ENCODE measurements at places on chromosomes 2 and 18. TPM values are rescaled to one million over a fixed set of nuclear protein-coding genes. Genes with fewer than 3 reads are reported as not detected.

- DNase-seq, result no peak
Observed at GRCh38 chr2:126620302-126620701, 35.7 kb upstream of the GYPC start.

DNA sequence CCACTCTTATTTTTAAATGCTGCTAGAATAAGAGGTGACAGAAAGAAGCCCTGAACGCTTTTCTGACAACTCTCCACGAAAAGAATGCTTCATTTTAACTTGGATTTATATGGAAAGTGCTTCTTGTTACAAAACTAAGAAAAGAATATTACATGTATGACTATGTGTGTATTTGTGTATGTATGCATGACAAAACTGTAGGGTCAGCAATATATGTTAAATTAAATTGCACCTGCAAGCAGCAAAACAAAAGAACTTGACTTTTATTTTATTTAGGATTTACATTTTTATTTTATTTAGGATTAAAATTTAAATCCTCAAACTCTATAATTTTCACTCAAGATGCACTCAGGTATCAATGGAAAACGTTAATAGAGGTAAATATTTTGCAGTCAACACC is 187.1 kb downstream of the NR4A2 start:
- DNase-seq, result no peak

DNA sequence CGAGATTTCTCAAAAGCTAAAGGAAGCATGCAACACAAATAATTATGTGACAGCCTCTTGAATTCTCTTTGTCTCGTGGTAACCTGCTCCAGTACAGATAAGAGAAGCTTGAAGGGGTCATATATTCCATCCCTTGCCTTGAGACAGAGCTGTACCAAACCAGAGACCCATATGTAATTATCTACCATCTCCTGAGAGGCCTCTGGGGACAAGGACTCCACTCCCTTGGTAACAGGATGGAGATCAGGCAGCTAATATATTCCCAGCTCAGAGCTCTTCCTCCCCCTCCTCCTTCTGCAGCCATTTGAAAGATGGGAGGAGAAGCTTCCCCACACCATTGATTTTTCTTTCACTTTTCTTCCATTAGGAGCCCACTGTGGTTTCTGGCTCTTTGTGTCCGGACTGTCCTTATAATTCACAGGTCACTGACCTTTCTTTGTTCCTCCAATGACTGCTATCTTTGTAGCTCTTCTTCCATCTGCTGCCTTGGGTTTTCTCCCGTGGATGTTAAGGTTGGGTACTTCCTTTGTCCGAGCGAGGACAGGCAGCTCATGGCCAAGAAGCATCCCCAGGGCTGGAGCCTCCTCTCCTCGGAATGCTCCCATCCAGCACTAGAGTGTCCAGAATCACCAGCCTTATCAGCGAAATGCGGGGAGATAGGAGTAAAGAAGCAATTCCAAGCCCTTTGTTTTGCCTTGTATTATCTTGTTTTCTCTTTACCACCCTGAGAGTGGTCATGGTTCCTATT is 72.6 kb upstream of the STPG4 start:
- no peak for DNase-seq

- no peak for DNase-seq
Observed at GRCh38 chr2:238314576-238314975, 5.7 kb upstream of the TRAF3IP1 start.

- no peak for DNase-seq
Observed at GRCh38 chr2:86068136-86068588, 37.5 kb downstream of the POLR1A start.

DNA sequence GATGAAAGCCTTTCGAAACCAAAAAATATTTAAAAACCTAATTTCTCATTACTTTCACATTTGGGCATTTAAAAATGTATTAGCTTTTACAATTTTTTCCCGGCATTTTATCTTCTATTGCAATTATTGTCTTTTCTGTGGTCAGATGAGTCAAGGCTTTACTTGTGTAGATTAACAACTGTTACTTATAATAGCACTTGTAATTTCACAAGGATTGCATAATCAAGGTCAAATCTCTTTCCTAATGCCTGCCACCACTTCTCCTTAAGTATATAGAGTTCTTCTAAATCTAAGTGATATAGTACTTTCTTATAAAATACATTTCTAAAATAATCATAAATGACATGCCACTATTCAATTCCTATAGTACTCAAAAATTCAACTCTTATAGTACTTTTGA is 67.2 kb downstream of the SLC8A1 start:
- no peak for DNase-seq

DNA sequence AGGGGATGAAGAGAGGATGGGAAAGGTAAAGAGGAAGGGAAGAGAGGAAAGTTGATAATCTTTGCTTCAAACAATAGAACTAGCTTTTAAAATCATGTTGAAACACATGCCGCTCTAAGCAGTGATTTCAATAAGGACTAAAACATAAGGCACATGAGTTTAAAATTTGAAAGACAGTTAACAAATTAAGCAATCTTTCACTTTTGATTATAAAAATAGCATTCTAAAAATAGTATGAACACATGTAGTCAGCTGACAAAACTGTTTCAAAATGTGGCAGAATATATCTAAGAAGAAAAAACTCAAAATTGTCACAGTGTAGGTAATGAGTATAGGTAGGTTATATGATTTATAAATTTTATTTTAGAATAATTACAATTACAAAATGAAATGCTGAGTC is 25.3 kb downstream of the PSME4 start:
- DNase-seq, result no peak

DNA sequence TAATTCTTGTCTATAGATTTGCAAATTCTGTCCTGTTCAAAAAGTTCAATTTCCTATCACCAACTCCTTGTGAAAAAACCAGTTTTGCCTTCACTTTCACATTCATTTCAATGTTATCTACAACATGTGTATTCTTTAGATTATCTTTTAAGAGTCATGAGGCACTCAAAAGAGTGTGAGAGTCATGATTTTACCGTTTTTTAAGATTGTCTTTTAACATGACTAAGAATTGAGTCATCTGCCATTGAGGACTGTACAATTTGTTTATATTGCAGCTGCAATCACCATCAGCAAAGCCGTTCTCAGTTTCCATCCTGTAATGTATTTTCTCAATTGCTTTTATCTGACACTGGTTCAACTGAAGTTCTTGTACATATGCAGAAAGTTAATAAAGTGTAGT is 275.8 kb downstream of the LNPK start:
- no peak for DNase-seq

DNA sequence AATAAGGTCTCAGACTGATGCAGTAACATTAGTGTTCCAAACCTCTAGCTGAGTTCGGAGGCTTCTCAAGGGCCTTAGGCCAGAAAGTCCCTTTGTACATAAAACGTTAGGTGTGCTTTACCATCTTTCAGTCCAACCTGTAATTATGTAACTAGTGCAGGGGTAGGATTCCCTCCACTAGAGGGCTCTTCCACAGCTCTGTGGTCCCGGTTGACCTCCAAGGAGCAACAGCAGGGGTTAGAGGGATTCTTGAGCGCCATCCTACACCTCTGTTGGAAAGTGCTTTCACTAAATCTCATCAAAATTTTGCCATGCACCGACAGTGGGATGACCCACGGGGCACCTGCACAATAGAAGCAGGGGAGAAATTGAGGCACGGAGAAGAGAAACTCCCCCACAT is 155.8 kb upstream of the LRP1B start:
- peak; percentile 34 for DNase-seq

GRCh38 chr2:42808301-42808700 is 15.9 kb upstream of the HAAO start:
- DNase-seq, result no peak

GRCh38 chr2:64348386-64349130 is 105.4 kb upstream of the LGALSL start:
- DNase-seq, result no peak

DNA sequence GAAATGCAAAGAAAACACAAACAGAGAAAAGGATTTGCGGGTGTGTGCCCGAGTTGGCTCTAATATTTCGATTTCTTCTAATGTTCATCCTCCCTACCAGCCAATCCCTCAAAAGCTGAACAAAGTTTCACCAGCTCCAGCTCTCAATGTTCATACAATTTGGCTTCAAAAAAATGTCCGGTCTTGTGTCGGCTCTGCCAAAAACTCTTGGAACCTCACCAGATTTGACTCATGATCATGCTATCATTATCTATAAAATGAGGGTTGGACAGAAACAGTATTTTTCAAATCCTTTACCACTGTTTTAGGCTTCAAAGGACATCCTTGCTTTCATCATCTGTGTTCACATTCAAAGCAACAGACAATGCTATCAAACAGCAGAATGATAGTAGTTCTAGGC is 88.2 kb downstream of the CRACDL start:
- no peak for DNase-seq

- no peak for DNase-seq
Observed at GRCh38 chr18:12839526-12840196, 44.4 kb downstream of the PTPN2 start.

GRCh38 chr2:55000341-55000740 is 49.9 kb downstream of the RTN4 start:
- no peak for DNase-seq

- DNase-seq, result no peak
Observed at GRCh38 chr2:216776066-216776850, 80.9 kb upstream of the IGFBP5 start.

DNA sequence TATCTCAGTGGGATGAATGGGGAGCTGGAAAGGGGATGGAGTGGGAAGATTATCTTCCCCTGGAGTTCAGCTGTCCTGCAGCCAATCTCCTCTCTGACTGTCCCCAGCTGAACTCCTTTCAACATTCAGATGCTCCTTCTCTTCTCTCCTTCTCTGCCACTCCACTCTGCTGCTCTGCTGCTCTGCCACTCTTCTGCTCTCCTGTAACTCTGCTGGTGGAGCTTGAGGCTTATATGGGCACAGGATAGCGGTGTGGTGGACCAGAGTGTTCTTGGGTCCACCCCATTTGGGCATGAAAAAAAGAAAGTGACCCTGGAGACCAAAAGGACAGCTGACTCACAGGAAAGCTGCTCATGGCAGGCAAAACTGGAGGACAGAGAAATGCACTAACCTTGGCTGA is 26.6 kb downstream of the FAHD2B start:
- DNase-seq, result no peak

GRCh38 chr2:147679191-147679954 is 165.5 kb upstream of the ACVR2A start:
- no peak for DNase-seq

DNA sequence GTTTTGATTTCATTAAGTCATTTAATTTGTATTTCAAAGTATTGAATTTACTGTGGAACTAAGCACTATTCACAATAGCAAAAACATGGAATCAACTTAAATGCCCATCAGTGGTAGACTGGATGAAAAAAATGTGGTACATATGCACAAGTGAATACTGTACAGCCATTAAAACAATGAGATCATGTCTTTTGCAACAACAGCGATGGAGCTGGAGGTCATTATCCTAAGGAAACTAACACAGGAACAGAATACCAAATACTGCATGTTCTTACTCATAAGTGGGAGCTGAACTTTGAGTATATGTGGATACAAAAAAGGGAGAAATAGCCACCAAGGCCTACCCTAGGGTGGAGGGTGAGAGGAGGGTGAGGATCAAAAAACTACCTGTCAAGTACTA is 164.4 kb downstream of the BABAM2 start:
- DNase-seq, result no peak

DNA sequence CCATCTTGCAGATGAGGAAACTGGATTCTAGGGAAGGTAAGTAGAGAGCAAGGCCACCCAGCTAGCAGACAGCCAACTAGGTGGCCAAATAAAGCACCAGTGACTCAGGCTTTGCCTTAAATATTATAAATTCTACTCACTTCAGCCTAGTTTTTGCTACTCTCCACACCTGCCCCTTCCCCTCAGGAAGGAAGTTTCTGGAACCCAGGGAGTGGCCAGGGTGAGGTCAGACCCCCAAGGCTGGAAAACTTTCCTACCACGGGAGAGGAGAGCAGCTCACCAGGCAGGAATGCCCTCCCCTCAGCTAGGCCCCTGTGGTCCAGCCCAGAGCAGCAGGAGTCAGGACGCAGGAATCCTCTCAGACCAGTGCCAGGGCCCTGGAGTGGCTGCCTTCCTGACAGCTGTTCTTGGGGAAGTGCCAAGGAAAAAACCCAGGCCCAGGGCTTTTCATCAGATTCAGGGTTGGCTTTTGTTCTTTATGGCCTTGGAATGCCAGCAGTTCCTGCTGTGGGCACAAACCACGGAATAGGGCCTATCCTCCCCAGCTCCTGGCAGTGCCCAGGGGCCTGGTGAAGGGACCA is 5.1 kb upstream of the PAX8 start:
- no peak for DNase-seq

GRCh38 chr2:18988631-18989232 is 369.7 kb downstream of the OSR1 start:
- DNase-seq, result no peak

- DNase-seq, result no peak
Observed at GRCh38 chr2:4628998-4629501, 925.7 kb downstream of the DCDC2C start.

- DNase-seq, result no peak
Observed at GRCh38 chr18:73007195-73007914, 139.6 kb upstream of the NETO1 start.

The LAMA1 gene
- total RNA-seq, result 17.5 TPM

The XIRP2 gene
- total RNA-seq, result not detected

The NOL4 gene
- total RNA-seq, result 0.07 TPM

The ARHGAP28 gene
- 24.5 TPM for total RNA-seq

The CYS1 gene
- total RNA-seq, result 0.63 TPM

The COLEC11 gene
- total RNA-seq, result 0.07 TPM

The SIGLEC15 gene
- total RNA-seq, result not detected

The SERPINB13 gene
- total RNA-seq, result not detected

The CAVIN2 gene
- total RNA-seq, result not detected

The IGFBP5 gene
- total RNA-seq, result 10.2 TPM

Data from H7 (cell line).